Sciatic nerve (tissue), 2 donors: ENCODE measurements at places on chromosomes 4 and X.
A peak's percentile ranks its signal among the peaks of the same experiment; 100 is the strongest.

GRCh38 chr4:45036677-45037076, 310.3 kb upstream of the GNPDA2 start:
- DNase-seq = no peak

GRCh38 chr4:1340181-1340747, 6.7 kb upstream of the UVSSA start:
- no peak for DNase-seq

- no peak for DNase-seq
Measured at GRCh38 chr4:173185847-173186510, 17.4 kb downstream of the GALNT7 start.

DNA sequence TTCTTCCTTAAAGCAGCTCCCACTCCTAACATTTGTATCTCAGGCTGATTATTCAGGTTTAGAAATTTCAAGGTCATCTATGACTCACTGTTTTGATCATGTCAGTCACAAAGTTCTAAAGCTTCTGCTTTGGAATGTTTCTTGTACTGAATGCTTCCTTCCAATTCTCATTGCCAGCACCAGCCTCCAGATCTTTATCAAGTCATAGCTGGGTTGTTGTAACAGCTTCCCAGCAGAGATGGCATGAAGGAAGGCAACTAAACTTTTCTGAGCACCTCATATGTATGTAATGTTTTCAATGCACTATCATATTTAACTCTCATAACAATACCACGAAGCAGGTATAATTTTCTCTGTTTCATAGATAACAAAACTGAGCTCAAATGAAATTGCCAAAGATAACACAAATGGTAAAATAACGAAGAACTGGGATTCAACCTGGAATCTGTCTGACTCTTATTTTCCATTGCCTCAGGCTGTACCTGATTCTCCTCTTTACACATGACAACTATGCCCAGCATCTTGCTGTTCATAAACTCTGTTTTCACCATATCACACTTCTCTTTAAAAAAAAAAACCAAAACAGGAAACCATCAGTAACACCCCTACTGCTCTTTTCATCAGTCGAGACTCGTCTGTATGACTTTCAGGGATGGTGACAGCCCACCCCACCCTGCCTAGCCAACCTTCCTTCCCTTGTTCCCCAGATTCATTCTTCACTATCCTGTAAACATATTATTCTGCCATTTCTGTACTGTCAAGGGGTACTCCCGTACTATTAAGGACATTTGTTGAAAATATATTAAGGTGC, 13.4 kb downstream of the TRPC3 start:
- DNase-seq = no peak

DNA sequence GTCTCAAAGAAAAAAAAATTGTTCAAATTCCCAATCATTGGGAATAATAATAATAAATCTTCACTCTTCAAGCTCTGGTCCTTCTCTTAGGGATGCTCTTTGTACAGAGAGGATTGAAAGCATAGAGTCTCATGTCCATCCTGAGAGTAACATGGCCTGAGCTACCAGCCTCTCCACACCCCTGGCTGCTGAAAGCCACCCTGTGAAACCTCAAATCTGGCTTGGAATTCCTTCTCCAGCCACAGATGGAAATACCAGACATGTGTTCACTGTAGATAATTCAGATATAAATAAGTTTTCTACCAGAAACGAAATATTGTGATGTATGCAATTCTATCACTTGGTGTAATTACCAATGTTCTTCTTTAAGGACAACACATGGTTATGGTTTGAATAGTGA, 140.6 kb downstream of the ARSF start:
- no peak for DNase-seq

DNA sequence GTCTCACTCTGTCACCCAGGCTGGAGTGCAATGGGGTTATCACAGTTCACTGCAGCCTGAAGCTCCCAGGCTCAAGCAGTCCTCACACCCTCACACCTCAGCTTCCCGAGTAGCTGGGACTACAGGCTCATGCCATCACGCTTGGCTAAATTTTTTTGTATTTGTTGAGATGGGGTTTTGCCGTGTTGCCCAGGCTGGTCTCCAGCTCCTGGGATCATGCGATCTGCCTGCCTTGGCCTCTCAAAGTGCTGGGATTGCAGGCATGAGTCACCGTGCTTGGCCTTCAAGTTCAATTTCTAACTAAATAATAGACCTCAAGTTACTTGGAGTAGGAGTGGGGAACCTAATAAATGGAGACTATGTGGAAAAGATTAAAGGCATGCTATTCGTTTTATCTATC, 48.9 kb downstream of the MND1 start:
- no peak for DNase-seq

GRCh38 chr4:145216535-145216934, 36.1 kb upstream of the OTUD4 start:
- DNase-seq = no peak

GRCh38 chr4:37197899-37198298, 46.6 kb upstream of the NWD2 start:
- no peak for DNase-seq

- no peak for DNase-seq
Measured at GRCh38 chrX:2176733-2177132, 324.0 kb downstream of the DHRSX start.

DNA sequence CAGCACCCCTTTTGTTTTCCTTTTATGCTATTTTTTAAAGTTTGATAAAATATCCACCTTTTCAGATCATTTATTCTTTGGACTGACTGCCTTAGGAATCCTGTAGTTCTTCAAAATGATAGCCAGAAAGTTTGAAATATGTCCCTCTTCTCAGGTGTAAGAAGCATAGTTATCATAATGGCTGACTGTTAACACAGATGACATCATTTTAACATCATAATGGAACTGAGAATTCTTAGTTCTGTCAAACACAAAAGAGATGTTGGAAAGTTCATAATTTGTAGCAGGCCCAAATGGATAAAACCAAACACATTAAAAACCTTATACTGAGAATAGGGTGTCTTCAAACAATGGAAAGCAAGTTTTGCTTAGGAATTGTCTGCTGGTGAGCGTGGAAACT, 1254.4 kb downstream of the ADGRL3 start:
- no peak for DNase-seq

GRCh38 chr4:4668355-4669210, 126.7 kb upstream of the STX18 start:
- no peak for DNase-seq

- no peak for DNase-seq
Measured at GRCh38 chr4:10135260-10135659, 18.7 kb upstream of the WDR1 start.

DNA sequence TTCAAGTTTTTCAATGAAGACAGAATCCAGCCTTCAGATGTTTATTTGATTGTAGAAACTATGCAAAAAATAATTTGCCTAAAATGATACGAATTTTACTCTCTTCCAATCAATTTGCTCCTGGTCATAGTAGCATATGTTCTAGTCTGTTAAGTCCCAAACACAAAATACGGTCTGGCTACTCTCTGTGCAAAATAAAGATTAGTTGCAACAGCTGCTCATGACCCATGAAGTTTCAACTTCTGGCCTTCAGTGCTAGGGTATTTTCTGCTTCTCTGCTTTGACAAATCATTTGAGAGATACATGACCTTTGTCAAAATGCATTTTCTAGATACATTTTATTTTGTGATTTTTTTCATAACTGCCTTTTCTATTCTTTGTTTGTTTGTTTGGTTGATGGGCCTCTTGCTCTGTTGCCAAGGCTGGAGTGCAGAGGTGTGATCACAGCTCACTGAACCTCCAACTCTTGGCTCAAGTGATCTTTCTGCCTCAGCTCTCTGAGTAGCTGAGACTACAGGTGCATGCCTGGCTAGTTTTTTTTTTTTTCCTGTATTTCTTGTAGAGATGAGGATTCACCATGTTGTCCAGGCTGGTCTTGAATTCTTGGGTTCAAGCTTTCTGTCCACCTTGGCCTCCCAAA, 55.2 kb downstream of the TACR3 start:
- DNase-seq = no peak

GRCh38 chr4:151674804-151675391, 85.9 kb downstream of the GATB start:
- peak; percentile 76 for DNase-seq

DNA sequence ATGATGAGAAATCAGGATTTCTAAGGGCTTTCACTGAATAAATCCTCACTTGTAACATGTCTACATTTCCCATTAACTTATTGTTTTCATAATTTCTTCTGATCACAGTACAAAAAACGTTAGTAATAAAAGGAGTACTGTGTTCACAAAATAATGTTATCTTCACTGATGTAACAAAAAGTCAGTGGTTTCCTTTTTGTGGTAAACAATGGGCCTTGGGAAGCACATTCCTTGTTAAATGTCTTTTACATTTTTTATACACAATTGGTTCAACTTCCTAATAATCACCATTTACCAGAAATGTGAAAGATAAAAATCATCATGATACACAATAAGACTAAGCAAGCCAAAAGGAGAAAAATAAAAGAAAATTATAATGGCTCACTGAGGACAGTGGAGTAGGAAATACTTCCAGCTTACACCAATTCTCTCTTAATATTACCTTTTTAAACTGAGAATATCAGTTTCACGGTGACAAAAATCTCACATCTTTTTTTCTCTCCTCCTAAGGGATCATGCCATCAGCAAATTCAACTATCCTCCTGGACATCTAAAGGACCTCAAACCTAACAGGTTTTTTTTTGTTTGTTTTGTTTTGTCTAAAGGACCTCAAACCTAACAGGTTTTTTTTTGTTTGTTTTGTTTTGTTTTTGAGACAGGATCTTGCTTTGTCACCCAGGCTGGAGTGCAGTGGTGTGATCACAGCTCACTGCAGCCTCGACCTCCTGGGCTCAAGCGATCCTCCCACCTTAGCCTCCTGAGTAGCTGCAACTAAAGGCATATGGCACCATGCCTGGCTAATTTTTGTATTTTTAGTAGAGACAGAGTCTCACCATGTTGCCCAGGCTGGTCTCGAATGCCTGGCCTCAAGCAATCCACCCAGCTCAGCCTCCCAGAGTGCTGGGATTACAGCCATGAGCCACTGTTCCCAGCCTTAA, 57.3 kb downstream of the FRYL start:
- no peak for DNase-seq

- DNase-seq = no peak
Measured at GRCh38 chrX:69932323-69932722, 117.4 kb downstream of the AWAT2 start.

- no peak for DNase-seq
Measured at GRCh38 chrX:55451141-55451540, 786 bp upstream of the MAGEH1 start.

GRCh38 chr4:148097801-148098200, 344.4 kb downstream of the NR3C2 start:
- DNase-seq = no peak

- DNase-seq = no peak
Measured at GRCh38 chr4:76302826-76303438, 3.6 kb upstream of the STBD1 start.

DNA sequence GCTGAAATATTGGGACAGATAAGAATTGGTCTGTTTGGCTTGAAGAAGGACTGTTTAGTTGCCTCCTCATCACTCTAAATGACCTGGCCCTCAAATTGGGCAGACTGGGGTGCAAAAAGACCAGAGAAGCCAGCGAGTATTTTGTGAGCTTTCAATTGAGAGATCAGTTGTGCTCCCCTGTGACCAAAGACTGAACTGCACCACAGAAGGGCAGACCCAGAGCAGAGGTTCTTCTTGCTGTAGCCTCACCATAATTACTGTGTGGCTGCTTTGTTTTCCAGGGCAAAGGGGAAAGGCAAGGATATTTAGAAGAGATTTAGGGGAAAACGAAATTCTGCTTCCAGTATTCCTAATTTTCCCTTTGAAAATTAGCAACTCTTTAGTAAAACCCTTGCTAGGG, 104.0 kb upstream of the MBNL3 start:
- DNase-seq = no peak

DNA sequence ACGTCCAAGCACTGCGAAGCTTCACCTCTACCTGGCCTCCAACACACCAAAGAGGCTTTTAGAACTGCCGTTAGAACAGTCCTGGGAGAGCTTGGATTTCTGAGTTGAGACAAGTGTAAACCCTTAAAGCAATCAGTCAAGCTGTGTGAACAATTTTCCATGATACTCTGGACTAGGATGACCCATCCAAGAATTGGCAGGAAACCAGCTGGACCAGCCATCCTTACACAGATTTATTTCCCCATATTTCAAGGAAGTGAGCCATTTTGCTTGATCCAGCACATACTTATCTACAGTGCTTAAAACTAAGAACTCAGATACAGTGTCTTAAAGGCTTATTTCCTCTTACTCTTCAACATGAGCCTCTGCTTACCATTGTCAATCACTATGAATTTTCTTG, 340.7 kb upstream of the HS3ST1 start:
- no peak for DNase-seq

GRCh38 chr4:1367230-1367935, 20.4 kb downstream of the UVSSA start:
- peak; percentile 51 for DNase-seq

GRCh38 chr4:22514001-22514400, 1.9 kb downstream of the ADGRA3 start:
- no peak for DNase-seq

DNA sequence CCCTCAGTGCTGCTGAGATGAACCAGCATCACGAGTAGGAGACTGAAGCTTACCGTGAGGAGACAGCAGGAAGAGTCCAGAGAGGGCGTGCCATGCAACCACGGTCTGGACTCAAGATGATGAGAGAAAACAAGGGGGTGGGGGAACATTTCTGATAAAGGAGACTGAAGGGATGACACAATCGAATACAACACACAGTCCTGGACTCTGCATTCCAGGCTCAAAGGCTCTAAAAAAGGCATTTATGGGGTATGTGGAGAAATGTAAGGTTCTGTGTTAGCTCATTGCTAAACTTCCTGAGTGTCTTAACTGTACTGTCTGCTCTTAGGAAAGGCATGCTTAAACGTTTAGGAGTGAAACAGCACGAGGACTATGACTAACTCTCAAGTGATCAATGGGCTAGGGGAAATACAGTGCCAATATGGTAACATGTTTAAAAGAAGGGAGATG, 20.6 kb upstream of the IRAK1 start:
- no peak for DNase-seq

DNA sequence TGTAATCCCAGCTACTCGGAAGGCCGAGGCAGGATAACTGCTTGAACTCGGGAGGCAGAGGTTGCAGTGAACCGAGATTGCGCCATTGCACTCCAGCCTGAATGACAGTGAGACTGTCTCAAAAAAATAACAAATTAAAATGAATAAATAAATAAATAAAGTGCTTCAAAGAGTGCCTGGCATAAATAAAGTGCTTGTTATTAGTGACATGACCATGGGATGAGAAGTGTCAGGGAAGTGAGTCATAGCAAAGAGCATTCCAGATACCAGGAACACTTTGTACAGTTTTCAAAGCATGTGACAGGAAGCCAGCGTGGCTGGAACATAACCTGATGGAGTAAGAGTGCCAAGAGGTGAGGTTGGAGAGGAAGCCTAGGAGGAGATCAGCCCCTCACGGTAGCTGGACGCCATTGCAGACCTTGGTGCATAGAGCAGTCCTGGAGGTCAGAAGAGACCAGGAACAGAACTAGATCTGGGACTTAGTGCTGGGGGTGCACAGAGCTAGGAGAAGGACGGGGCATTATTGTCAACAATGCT, 6.0 kb upstream of the WDR13 start:
- DNase-seq = no peak

DNA sequence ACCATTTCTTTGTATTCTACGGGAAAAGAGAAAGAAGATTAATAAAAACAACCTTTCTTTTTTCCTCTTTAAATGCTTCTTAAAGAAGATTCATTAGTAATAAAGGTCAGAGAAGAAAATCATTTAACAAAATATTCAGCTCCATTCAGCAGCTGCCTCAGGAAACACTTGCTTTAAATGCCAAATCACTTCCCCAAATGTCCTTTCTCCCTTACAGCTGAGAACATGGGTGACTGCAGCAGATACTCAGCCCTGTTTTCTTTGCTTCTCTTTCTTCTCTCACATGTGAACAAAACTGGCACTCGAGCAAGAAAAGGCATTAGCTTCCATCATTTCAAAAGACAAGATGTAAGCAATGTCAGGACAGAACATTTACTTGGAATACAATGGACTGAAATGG, 120.2 kb downstream of the INPP4B start:
- DNase-seq = no peak
